ENCODE measurements at places on chromosomes 2 and 18. TPM values are rescaled to one million over a fixed set of nuclear protein-coding genes. Genes with fewer than 3 reads are reported as not detected.

VPS54 gene
- 25.8 TPM for total RNA-seq

DNA sequence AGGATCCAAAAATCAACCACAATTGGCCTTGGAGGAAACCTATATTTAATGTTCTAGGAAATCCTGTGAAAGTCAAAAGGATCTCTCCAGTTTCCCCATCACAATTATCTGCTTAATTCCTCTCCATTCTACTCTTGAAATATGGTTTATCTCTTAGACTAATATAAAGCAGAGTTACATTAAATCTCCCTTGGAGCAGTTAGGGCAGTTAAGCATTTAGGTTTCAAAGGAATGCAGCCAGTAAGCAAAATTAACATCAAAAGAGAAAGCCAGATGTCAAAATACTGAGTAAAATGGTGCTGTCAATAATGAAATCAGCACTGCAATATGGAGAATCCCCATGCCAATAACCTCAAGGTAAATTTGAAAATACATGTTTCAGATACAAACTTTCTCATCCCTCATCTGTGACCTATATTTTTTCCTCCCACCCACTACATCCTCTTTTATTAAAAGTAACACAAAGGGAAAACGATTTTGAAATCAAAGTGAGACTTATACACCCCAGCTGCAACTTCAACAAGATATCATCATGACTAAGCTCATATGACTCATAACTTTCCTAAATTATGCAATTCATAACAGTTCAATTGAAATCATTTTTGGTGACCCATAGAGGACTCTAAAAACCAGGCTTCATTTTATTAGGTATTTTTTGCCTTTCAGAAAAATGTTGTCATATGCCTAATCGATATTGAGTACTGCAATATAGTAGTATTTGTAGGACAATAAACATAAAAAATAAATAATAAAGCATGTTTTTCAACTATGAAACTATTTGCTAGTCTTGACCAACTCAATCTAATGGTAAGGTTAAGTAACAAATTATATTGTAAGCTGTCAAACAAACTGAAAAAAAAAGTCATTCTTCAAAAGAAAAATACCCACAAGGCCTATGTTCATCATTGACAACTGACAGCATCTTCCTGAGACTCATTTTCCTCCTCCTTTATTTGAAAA is 3.1 kb downstream of the ADAM17 start:
- peaks cover 5% of the 10 kb centered on the region for H3K4me1 ChIP-seq
- no peak for DNase-seq

DNA sequence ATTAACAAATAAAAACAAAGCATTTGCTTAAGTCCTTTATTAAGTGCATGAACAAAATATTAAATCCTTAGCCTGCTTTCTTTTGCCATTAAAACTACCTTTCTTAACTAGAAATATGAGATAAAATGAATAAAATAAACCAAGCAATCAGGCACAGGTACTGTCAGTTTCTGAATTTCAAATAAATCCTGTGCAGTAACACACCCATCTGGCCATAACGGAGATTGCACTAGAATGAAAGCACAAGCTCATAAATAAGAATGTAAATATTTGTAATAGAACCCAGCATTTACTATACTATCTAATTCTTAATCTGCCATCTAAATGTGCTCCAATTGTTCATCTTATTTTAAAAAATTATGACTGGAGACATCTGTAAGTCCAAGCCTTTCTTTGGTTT is 31.9 kb downstream of the PRKRA start:
- no peak for DNase-seq
- no peak overlapping the region for H3K27ac ChIP-seq
- no peaks in the 10 kb centered on the region for H3K4me1 ChIP-seq
- no peak overlapping the region for H3K4me3 ChIP-seq
- no peaks in the 10 kb centered on the region for H3K27me3 ChIP-seq

DNA sequence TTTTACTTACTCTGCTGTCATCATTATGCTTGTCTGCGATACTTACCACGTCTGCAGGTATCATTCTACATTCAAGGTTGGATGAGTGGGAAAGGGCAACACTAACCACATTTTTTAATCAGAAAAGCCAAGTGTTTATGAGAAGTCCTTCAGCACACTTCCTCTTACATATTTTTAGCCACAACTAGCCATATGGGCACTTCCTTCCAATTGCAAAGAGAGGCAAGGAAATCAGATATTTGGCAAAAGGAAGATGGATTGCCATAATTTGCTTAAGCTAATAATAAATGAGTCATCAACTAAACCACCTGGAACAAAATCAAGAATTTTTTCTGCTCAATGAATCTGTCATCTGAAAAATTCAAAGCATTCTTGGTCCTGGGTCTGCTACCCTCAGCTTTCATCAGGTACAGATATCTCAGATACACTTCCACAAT is 16.7 kb upstream of the MRO start:
- H3K27me3 ChIP-seq: no peaks in the 10 kb centered on the region
- no peak overlapping the region for H3K27ac ChIP-seq
- peaks cover 4% of the 10 kb centered on the region for H3K4me1 ChIP-seq
- no peaks in the 10 kb centered on the region for H3K36me3 ChIP-seq

GRCh38 chr2:181077128-181077709 is 96.8 kb downstream of the UBE2E3 start:
- peaks cover 12% of the 10 kb centered on the region for H3K4me1 ChIP-seq
- no peak for DNase-seq
- no peak overlapping the region for H3K4me3 ChIP-seq

DNA sequence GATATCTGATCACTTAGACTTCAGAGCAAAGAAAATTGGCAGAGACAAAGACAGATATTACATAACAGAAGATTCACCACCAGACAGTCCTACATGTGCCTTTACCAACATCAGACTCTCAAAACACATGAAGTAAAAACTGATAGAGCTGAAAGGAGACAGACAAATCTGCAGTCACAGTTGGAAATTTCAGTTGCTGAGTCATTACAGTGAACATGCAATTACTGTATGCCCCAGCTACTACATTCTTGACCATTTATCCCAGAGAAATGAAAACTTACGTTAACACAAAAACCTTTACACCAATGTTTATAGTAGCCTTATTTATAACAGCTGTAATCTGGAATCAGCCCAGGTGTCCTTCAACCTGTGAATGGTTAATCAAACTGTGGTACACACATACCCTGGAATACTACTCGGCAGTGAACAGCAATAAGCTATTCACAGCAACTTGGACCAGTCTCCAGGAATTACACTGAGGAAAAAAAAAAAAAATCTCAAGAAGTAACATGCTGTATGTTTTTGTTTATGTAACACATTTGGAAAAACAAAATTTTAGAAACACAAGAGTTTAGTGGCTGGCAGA is 7.5 kb upstream of the SCLY start:
- no peak for DNase-seq
- H3K36me3 ChIP-seq: no peaks in the 10 kb centered on the region
- H3K4me3 ChIP-seq: no peak overlapping the region
- no peaks in the 10 kb centered on the region for H3K27me3 ChIP-seq
- no peaks in the 10 kb centered on the region for H3K4me1 ChIP-seq
- no peak overlapping the region for H3K27ac ChIP-seq

DNA sequence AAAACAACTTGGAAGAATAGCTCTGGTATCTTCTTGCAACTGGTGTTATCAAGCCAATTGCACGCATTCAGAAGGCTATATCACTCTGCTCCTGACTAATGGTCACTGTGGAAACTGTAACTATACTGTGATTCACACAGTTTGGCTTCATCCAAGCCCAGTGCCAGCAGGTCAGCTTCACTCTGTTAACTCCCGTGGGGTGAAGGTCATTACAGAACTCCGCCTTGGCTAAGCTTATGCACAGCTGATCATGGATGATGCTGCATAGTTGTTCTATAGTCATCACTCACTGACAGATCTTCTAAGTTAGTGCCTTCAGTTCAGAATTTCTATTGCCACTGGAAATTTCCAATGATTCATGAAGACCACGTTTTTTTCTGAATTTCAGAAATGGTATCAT is 497.2 kb upstream of the NETO1 start:
- H3K27me3 ChIP-seq: no peaks in the 10 kb centered on the region
- no peaks in the 10 kb centered on the region for H3K36me3 ChIP-seq
- no peaks in the 10 kb centered on the region for H3K4me1 ChIP-seq
- H3K4me3 ChIP-seq: no peak overlapping the region
- DNase-seq: no peak

DNA sequence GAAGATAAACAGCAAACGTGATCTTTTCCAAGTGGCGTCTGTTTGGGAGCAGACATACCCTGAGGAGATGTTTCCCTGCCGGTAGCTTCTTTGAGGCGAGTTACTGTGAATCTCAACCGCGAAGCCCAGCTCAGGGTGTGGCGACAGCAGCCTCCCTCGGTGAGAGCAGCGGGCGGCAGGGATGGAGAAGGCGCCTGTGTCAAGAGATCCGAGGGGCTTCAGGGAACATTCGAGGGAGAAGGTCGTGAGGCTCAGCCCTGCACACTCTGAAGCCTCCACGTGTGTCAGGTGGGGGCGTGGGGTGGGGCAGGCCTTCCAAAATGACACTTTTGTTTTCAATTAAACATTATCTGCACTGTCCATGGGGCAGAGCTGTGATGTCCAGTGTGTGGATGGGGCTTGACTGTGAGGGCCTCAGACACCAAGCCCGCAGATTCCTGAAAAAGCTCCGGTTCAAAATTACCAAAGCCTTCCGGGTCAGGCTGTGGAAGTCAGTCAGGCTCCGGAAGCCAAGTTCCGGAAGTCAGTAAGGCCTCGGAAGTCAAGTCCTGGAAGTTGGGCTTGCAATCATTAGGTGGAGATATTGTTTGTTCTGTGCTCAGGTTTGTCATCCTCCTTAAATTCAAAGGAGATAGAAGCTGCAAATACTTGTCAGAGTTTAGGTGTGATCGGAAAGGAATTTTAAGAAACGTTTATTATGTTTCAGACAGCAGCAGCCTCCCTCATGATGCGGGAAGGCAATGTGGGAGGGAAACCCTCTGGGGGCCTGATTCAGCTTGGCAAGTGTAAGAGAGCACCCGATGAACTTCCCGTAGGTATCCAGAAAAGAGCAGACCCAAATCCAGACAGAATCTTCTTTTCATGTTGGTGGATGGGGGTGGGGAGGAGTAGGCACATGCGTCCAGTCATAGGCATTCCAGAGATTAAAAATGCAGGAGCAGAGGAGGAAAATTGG is 20.7 kb downstream of the SMIM21 start:
- no peak overlapping the region for H3K4me3 ChIP-seq
- H3K4me1 ChIP-seq: no peaks in the 10 kb centered on the region
- H3K36me3 ChIP-seq: no peaks in the 10 kb centered on the region
- no peak for DNase-seq

DNA sequence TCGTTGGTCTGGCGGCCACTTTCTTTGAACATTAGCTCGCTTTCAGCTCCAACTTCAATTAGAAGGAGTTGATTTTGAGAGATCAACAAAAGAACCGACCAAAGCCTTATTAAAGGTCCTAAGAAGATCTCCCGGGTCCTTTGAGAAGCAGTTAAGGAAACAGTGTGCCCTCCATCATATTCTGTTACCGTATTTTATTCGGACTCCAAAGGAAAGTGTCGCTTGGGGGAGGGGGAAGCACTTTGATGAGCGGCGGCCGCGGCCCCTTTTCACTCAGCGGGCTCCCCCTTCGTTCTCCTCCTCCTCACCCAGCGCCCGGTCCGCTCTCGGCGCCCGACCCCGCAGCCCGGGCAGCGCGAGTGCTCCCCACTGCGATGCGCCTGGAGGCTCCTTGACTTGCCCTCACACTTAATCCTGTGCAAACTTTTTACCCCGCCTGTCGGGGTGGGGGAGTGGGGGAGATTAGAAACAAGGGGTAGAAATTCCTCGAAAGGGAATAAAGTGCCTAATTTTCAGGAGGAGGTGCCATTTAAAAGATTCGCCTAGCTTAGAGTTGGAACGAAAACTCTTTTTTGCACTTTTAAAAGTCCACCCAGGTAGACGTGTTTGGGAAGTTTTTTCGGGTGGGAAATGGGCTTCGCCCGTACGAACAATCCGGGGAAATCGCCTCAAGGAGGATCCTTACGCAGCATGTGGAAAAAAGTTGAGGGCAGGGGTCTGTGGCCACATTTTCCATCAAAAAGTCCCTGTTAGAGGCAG is 1.2 kb upstream of the OTX1 start:
- H3K27me3 ChIP-seq: peaks cover 97% of the 10 kb centered on the region
- H3K27ac ChIP-seq: no peak overlapping the region
- H3K4me1 ChIP-seq: peaks cover 13% of the 10 kb centered on the region
- H3K4me3 ChIP-seq: peak overlapping the region; percentile 77

- no peaks in the 10 kb centered on the region for H3K27me3 ChIP-seq
- H3K4me1 ChIP-seq: no peaks in the 10 kb centered on the region
Observed at GRCh38 chr18:32337821-32338220, 132.9 kb downstream of the GAREM1 start.

- DNase-seq: no peak
- peak overlapping the region; percentile 81 for H3K27ac ChIP-seq
- H3K4me3 ChIP-seq: no peak overlapping the region
- H3K4me1 ChIP-seq: no peaks in the 10 kb centered on the region
- H3K36me3 ChIP-seq: no peaks in the 10 kb centered on the region
- no peaks in the 10 kb centered on the region for H3K27me3 ChIP-seq
Observed at GRCh38 chr2:150606380-150607060, 119.1 kb upstream of the RND3 start.

- no peak overlapping the region for H3K4me3 ChIP-seq
- no peaks in the 10 kb centered on the region for H3K36me3 ChIP-seq
- no peaks in the 10 kb centered on the region for H3K27me3 ChIP-seq
- DNase-seq: no peak
- H3K4me1 ChIP-seq: no peaks in the 10 kb centered on the region
Observed at GRCh38 chr2:218924757-218925156, 34.7 kb upstream of the CDK5R2 start.

MYO7B gene
- total RNA-seq: not detected

PID1 gene
- 0.40 TPM for total RNA-seq

- DNase-seq: no peak
- peaks cover 2% of the 10 kb centered on the region for H3K4me1 ChIP-seq
- H3K27ac ChIP-seq: no peak overlapping the region
- no peaks in the 10 kb centered on the region for H3K36me3 ChIP-seq
Observed at GRCh38 chr2:203626952-203627681, 79.3 kb upstream of the CD28 start.

IRS1 gene
- total RNA-seq: 7.5 TPM

- H3K27ac ChIP-seq: no peak overlapping the region
- no peaks in the 10 kb centered on the region for H3K27me3 ChIP-seq
- peak; percentile 94 for DNase-seq
- H3K36me3 ChIP-seq: no peaks in the 10 kb centered on the region
- no peaks in the 10 kb centered on the region for H3K4me1 ChIP-seq
- H3K4me3 ChIP-seq: no peak overlapping the region
Observed at GRCh38 chr18:49849331-49850217, 36.2 kb upstream of the ACAA2 start.

OTOS gene
- not detected for total RNA-seq

GRCh38 chr2:65264821-65265670 is 37.4 kb downstream of the ACTR2 start:
- H3K4me1 ChIP-seq: peaks cover 4% of the 10 kb centered on the region
- no peaks in the 10 kb centered on the region for H3K27me3 ChIP-seq
- peak; percentile 47 for DNase-seq
- no peak overlapping the region for H3K4me3 ChIP-seq
- no peak overlapping the region for H3K27ac ChIP-seq
- H3K36me3 ChIP-seq: peaks cover 83% of the 10 kb centered on the region

All from endodermal cell (in vitro differentiated cells).